ENCODE measurements at places on chromosomes 6 and 20.

GRCh38 chr6:34082864-34083626 lies 62.8 kb downstream of the GRM4 start:
- no peak for DNase-seq

DNA sequence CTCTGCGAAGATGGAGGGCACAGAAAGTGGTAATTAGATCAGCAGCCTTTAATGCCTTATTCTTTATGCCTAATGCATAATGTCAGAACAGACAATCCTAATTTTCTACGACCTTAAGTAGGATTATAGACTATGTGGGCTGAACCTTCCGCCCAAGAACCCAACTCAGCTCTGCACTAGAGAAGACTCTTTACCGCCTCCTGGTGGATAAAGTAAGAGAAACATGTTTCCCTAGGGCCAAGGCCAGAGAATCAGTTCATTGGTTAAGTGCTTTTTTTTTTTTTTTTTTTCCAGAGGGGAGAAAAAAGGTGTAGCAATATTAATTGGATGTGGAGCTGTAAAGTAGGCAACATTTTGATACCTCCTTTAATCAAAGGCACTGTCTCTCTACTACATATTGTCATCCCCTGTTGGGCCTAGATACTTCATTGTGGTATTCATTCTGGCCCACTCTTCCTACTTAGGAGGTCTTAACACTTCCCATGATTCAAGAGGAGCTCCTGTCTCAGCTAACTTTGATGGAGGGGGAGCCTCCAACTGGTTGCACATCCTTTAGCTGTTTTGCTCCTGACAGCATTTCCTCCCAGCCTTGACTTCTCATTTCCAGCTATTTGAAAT lies 124.9 kb upstream of the NRN1 start:
- DNase-seq: no peak

GRCh38 chr20:25076201-25076600 lies 5.7 kb downstream of the VSX1 start:
- no peak for DNase-seq

- DNase-seq: no peak
These were observed 178.7 kb downstream of the GJA1 start for GRCh38 chr6:121614115-121614514.

GRCh38 chr6:140379919-140380318 lies 1005.5 kb upstream of the CITED2 start:
- peak; percentile 35 for DNase-seq

GRCh38 chr6:110356778-110357177 lies 1.4 kb downstream of the METTL24 start:
- DNase-seq: no peak

DNA sequence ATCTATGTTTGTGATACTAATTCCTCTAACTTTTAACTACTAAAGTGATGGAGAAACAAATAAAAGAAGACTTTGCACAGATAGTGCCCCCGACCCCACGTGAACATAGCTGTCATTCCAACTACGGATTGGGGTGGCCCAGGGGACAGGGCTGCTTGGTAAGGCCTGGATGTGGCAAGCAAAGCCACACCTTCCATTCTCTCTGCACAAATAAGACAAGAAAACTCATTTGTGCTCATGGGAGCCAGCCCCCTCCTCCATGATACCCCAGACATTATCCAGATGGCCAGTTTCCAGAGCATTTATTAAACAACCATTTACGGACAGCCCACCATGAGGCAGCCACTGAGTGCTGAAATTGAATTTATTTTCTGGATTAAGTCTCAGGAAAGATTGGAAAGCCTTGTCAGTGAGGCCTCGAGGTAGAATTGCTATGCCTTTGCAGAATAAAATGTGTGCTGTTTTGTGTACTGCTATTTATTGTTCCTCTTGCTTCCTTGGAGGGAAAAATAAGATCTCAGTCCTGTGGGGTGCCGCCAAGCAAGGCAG lies 151.2 kb downstream of the UNC5CL start:
- DNase-seq: no peak

- no peak for DNase-seq
These were observed 9.4 kb upstream of the PERP start for GRCh38 chr6:138116661-138116999.

DNA sequence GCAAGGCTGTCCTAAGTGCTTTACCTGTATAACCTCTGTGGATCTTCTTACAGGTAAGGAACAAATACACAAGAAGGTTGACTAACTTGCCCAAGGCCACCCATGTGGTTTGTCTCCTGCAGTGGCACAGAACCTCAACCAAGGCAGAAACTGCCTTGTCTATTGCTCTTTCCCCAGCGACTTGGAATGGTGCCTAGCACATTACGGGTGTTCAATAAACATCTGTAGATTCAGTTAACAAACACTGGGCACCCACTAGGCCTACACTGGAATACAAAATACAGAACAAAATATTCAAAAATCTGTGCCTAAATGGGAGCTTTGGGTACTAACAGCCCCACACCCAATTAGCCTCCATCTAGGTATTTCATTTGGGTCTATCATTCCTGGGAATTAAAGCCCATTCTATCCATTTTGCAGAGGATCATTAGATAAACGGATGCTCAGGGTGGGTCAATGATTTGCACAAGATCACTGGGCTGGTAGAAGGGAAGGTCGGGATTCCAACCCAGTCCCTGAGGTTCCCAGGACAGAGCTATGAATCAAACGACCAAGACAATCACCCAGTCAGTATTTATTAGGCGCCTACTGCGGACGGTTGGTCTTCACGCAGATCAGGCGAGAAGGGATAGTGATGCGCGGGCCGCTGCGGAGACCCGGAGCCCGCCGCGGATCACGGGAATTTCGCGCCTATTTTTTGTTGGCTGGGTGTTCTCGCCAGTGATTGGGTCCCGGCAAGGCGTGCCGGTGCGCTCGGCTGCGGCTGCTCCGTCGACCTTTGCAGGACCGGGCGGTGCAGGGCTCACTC lies at the start of gene STK35:
STK35 (plus strand) TSS at position 771 of the 808 bp plus-strand sequence. CDS start 55 bp downstream, outside the sequence.
- no peak for DNase-seq

- DNase-seq: no peak
These were observed 1.6 kb downstream of the PGBD1 start for GRCh38 chr6:28282926-28283325.

GRCh38 chr20:55760586-55760985 lies 244.7 kb downstream of the CBLN4 start:
- no peak for DNase-seq

DNA sequence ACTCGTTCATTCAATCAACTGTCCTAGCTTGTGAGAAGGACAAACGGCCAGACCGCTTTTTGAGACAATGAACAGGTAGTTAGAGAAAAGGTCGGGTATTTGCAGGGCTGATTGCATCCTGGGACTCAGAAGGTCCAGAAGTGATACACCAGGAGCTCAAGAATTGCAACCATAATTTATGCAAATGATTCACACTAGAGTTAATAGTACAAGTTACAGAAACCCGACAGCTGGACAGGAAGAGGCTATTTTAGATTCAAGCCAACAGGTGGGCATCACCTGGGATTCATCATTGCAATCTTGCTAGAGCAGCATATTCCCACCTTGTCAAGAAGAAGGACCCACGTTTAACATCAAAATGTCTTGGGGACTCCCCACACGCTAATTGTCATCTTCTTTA lies 83.5 kb downstream of the TNFAIP3 start:
- DNase-seq: no peak

DNA sequence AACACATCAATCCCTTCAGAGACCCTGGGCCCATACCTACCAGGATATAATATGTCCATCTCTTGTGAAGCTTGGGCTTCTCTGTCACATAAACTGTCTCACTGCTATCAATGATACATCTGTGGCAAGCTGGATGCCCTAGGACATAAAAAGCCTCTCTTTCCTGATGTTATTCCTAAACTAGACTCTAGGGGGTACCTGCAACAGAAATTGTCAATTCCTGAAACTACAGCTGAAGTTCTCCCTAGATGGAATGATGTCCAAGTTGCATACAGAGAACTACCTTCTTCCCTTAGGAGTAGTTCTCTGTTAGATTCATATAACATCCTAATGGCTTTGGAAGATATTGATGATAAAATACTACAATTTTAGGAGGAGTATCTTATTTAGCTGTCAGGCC lies 35.8 kb downstream of the TBX18 start:
- DNase-seq: peak; percentile 2

GRCh38 chr6:168624540-168624939 lies 183.6 kb downstream of the SMOC2 start:
- no peak for DNase-seq

DNA sequence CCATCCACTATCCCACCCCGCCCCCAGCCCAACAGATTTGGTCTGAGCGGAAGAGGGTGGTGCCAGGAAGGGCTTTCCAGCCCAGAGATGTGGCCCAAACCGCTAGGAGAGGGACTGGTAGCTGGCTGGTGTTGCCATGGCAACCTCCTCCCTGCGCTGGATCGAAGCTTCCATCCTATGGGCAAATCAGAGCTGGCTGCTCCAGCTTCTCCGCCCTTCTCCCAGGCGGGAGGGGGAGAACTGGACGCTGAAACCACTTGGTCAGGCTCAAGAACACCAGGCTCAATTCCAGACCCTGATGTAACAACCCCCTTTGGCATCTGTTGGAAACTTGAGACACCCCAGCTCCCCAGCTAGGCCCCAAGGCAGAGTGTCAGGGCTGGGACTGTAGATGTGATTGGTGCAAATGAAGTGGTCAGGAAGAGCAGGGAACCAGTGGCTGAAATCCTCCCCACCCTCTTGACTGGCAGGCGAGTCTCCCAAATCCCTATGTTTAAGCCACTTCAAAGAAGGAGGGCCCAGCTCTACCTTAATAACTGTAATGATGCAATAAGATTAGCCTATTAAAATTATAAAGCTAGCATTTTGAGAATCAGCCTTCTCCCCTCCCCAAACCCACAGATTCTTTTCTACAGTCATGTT lies 4.2 kb downstream of the RIMS4 start:
- peak; percentile 50 for DNase-seq

DNA sequence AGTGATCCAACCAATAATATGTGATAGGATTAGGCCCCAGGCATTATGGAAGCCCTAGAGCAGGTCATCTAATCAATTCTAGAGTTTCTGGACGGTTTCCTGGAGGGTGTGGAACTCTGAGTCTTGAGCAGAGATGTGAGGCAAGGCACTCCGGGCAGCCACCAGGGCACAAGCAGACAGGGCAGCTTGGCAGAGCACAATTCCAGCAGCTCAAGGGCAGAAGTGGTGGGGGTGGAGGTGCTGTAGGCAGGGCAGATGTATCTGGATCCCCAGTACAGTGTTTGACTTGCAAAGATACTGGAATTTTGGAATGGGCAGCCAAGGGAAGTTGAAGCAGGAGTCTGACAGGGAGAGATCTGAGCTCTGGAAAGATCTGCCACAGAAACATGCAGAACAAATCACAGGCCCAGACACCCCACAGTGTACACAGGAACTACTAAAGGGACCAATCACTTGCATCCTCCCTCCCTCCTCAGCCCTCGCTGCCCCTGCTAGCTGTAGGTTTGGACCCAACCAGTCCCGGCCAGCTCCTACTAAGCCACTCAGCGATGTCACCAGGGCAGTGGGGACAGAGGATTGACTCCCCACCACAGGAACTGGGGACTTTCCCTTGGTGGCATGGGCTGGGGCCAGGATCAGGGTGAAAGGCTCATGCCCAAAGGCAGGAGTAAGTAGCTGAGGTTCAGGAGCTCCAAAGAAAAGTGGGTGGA lies 47.0 kb downstream of the TFEB start:
- DNase-seq: no peak

DNA sequence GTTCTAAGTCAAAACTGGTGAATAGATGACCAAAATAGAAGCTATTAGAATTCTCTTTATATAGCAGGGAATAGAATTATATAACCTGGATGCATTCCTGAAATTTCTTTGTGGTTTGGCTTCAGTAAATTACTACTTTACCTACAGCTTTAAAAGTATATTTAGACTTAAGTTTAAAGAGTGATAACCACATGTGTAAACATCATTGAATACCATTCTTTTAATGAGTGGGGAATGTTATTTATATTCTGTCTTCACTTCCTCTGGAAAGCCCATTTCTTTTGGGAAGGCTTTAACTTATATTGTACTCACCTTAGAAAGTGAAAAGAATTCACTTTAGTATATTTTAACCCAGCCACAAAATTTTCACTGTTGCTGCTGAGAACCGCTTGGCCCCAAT lies 39.1 kb downstream of the PLEKHG1 start:
- DNase-seq: no peak

DNA sequence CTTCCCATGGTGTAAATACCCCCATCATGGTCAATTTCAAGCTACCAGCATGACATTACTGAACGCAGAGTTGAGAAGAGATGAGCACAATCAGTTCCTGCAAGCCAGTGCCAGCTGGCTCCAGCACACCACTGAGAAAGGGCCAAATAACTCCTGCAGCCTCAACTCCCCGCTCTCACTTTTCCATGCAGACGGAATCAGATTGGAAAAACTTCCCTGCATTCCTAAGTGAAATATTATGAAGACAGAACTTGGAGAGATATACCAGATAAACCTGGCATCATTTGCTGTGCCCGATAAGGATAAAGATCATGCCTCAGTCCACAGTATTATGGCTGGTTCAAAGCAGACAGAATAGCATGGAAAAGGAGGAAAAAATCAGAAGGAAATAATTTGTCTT lies 56.7 kb downstream of the FILIP1 start:
- no peak for DNase-seq
